Stimulated activated CD8-positive, alpha-beta memory T cell treated with anti-CD3 and anti-CD28 coated beads, Interleukin-4, amount 100 ng/mL, for 1 hour (primary cell): ENCODE measurements at places on chromosomes 11 and 22.

- DNase-seq, result no peak
These were observed 584.0 kb downstream of the KCNA4 start for GRCh38 chr11:29432719-29433325.

- DNase-seq, result no peak
These were observed 97.9 kb downstream of the WNT7B start for GRCh38 chr22:45878901-45879551.

GRCh38 chr22:31233001-31233400 is 20.9 kb downstream of the LIMK2 start:
- DNase-seq, result no peak

DNA sequence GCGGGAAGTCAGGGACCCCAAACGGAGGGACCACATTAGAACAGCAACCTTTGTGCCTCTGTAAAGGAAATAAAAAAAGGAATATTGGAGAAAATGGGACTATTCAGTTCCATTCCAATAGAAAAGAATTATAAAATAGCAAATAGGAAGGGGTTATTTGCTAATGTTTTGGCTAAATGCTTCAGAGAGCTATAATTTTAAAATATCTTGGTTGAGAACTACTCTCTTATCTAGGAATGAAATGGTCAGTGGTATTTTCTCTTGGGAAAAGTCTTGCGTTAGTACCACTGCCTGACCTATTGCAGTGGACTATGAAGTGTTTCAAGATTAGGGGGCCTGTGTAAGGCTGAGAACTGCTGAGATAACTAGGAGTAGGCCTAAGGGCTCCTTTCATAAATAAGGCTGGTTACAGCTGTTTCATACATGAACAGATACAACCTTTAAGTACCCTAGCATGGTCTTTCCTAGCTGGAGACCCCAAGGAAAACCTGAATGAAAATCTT is 6.9 kb upstream of the WEE1 start:
- no peak for DNase-seq

GRCh38 chr11:130787092-130787616 is 129.1 kb downstream of the SNX19 start:
- no peak for DNase-seq

DNA sequence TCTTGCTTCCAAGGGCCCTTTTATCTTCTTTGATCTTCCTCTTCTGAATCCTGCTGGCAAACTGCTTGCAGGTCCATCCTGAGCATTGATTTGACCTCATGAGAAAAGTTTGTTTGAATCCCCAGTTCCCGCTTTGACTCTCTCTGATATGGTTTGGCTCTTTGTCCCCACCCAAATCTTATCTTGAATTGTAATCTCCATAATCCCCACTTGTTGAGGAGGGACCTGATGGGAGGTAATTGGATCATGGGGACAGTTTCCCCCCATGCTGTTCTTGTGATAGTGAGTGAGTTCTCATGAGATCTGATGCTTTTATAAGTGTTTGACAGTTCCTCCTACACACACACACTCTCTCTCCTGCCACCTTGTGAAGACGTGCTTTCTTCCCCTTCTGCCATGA is 126.6 kb upstream of the ARHGAP20 start:
- DNase-seq, result no peak

DNA sequence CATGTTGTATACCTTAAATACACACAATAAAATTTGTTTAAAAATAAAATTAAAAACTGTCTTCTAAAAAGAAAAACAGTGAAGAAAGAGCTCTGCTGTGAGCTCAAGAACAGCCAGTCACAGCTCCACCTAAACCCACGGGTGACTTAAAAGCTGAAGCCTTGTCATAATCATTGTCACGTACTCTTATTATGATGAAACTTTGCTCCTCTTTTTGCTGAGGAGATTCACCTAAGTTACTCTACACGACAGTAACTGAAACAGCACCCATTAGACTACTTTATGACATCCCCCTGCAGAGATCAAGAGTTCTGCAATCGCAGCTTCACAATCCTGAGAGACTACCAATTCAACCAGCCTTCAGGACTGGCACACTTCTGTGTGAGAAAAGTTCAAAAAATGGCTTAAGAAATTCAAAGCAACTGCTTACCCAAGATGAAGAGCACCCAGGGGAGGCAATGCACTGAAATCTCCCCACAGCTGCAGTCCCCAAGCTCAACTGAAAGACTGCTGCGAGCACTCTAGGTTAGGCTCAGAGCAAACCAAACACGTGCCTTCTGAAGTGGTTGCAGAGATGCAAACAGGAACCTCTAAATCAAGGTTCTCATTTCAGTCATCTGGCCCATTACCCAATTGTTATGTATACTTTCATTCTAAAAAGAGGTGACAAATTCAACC is at the start of gene JAML:
Gene JAML (minus strand): TSS at position 501 of the 678 bp plus-strand sequence. CDS start 10,145 bp downstream, outside the sequence.
- DNase-seq, result no peak

DNA sequence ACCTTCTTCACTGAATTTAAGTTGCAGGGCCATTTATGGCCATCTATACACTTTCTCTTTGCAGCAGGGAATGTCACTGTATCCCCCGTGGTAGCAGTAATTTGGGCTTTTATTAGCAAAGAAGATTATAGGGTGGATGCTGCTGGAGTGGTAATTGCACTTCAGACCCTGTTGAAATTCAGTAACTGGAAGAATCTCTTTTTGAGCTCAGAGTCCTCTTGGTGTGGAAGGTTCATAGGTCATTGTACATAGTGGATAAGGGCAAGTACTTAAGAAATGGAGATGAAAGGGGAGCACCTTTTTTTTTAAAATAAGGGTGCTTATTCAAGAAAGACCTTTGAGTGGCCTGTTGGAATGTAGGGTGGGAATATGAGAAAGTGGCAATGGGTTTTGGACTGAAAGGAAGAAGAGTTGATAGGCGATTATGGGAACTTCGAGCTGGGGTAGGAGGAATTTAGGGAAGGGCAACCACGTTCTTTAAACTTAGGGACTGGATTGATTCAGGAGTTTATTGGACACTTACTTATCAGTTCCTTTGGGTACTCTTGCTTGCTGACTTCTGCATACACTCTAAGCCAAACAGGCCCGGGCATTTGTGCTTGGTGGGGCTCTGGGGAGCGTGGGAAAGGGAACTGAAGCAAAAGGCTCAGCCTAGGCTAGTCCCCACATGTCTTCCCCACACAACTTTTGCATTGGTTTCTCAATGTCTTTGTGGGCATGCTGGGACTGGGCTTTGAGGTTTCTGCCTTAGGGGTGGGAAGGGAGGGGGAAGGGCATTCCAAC is 26.5 kb downstream of the CTNND1 start:
- DNase-seq, result no peak

DNA sequence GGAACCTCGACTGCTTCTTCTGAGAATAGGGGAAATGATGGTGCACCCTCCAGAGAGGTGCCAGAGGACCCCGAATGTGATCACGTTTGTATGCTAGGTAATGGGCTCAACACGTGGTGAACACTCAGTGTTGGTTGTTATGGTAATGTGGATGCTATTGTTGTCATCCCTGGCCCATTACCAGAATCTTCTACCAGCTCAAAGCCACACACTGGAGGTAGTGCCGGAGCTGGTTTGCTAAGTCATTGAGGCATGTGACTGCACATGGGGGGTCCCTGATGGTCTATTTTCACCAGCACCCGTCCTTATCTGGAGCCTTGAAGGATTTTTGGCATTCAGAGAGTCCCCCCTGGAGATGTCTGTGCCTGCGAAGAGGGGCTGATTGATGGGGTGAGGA is 119.1 kb upstream of the CD82 start:
- DNase-seq, result no peak

GRCh38 chr22:25495285-25495684 is 69.2 kb upstream of the GRK3 start:
- DNase-seq, result no peak

DNA sequence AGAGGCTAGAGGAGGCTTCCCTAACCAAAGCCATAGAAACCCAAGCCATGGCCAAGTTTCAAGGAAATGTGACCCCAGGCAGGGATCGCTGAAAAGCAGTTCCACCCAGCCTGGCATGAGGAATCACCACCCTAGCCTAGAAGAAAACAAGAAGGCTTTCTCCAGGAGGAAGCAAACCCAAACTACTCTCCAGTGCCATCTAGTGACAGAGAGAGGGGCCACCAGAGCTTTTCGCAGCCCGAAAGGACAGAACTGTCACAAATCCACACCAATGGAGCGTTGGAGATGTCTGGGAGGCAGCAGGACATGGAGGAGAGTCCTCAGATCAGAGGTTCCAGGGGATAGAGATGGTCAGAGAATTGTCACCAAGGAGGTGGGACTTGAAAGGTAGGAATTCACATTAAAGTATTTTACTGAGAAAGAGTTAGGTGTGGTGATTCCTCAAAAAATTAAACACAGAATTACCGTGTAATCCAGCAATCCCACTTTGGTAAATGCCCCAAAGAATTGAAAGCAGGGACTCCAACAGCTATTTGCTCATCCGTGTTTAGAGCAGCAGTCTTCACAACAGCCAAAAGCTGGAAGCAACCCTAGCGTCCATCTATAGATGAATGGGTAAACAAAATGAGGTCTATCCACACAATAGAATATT is 67.3 kb upstream of the NUP50 start:
- DNase-seq, result no peak

DNA sequence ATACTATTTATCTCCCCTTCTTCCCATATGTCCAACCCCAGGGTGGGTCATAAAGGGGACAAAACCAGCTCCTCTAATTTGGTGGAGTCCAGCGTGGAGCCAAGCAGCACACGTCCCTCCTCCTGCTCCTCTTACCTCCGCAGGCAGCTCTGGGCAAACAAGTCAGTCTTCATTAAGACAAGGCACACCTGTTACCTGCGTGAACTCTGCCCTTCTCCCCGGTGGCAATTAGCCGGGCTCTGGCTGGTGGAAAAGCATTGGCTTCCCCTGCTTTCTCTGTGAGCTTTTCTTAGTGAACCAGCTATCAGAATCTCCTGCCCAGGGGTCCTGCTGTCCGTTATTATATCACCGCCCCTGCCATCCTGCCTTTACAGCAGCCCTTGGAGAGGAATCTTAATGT is 418.7 kb upstream of the CADM1 start:
- DNase-seq, result no peak

- no peak for DNase-seq
These were observed 14.4 kb upstream of the PAMR1 start for GRCh38 chr11:35539781-35540281.

- no peak for DNase-seq
These were observed 31.5 kb upstream of the RAB38 start for GRCh38 chr11:88206751-88207150.

DNA sequence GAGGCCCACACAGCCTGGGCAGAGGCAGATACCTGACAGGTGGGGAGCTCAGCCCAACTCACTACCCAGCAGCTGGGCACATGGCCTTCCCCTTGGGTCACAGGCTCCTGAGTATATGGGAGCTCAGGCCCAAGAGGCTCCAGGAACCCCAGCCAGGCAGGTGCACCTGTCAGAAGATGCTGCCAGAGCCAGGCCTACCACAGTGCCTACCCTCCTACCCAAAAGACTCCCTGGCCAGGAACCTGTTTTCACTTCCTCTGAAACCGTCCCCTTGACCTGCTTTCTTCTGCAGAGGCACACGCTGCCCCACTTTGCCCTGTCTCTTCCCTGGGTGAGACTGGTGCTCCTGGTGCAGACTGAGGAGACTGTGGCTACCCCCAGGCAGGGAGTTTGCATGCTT is 2.9 kb downstream of the CHID1 start:
- no peak for DNase-seq

GRCh38 chr11:59574932-59575502 is 40.6 kb downstream of the OSBP start:
- DNase-seq, result no peak

DNA sequence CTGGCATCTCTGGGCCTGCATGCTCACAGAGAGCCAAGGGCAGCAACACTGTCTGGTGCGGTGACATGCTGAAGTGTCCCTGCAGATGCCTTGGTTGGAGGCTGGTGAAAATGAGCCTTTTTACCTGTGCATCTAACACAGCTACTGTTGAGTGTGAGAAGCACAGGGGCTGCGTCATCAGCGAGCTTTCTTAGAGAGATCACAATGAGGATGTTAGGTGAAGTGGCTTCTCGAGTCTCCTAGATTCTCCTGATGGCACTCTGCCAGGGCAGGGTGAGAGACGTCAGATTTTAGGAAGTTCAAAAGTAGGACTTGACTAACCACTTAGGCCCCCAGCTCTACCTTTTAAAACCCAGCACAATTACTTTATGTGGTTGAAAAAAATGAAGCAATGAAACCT is 3.6 kb upstream of the SLC15A3 start:
- DNase-seq, result no peak

DNA sequence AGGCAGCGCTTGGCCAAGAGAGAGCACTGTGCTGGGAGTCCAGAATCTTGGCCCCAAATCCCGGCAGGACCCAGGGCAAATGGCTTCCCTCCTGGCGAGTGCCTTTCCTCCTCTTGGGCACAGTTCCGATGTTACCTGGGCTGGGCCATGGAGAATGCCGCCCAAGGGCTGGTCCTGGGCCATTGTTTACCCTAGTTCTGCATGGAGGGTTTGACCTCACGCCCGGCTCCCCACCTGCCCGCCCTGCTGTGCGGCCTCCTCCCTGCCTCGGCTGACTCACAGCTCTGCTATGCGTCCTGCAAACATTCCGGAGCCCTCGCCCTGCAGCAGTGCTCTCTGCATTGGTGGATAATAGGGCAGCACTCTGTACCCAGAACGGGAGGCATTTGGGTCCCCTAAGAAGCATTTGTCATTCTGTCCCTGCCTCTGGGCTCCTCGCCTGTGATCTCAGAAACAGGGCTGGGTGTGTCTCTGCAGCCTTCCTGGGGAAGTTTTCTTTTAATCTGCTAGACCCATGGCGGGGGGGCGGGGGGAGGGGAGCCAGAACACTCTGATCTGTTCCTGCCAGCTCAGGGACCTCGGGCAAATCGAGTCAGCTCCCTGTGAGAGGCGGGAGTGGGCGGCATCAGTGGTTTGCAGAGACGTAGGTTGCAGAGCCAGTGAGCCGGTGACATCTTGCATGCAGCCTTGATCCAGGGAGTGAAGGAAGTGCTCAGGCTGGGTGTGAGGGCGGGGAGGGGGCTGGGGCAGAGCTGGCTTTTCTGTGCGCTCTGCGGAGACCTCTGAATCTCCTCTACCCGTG is 32.9 kb upstream of the SMIM38 start:
- no peak for DNase-seq

GRCh38 chr22:39622881-39623367 is 52.4 kb downstream of the CACNA1I start:
- peak; percentile 25 for DNase-seq

DNA sequence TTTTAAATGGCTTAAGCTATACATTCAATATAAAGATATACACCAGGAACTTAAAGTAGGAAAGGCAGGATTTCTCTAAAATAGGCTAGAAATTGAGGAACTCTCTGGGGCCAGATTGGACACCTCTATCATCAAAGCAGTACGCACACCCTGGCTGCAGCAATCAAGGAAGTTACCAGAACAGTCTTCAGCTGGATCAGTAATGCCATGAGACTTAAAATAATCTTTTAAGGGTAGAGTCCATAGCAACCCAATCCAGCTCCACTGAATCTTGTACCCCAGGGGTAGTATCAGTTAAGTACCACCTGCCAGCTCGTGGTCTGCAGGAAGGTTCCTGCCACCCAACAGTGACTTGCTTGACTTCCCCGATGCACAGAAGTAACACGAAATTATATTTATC is 3.0 kb downstream of the RDX start:
- no peak for DNase-seq

- no peak for DNase-seq
These were observed 178.7 kb upstream of the TMEM45B start for GRCh38 chr11:129636926-129637325.

DNA sequence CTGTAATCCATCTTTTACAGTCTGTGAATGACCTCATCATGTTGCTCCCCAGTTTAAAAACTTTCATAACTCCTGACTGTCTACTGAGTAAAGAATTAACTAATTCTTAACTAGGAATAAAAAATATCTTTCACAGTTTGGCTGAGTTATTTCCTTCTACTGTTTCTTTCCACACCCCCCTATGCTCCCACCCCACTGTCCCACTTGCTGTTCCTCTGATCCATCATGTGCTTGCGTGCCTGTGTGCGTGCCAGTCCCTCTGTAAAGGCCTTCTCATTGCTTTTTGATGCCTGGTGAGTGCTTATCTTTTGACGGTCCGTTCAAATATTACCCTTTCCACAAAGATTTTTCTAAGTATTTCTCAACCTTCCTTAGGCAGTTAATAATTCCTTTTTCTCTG is 55.6 kb downstream of the ATG16L2 start:
- DNase-seq, result no peak
